ENCODE measurements at places on chromosomes 2 and 18.

DNA sequence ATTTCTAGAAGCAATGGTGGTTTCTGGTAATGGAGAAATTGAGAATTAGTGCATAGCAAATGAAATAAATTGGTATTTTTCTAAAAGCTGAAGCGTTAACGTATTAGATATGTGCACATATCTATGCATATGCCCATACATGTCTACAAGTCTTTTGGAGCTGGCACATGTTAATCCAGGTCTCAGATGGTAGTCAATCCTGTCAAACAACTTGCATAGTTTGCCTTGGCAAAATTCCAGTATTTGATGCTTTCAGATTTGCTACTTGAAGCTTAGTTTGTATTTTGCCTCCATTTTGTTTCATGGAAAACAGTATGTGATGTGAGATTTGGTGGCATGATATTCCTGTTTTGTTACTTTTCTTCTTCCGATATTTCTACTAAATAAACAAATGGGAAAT lies 304.6 kb downstream of the PARD3B start:
- no peak for DNase-seq

DNA sequence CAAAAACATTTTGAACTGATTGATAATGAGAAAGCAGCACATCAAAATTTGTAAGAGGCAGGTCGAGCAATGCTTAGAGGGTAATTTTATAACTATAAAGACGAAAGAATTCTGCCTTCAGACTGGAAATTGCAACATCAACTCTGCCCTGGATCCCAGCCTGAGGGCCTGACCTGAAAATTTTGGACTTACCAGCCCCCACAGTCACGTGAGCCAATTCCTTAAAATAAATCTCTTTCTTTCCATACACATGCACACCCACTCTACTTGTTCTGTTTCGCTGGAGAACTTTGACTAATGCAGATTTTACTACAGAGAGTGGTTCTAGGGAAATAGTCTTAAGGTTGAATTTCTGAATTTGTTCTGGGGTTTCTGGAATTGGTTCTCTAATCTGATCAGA lies 14.6 kb upstream of the ACOXL start:
- DNase-seq: no peak

DNA sequence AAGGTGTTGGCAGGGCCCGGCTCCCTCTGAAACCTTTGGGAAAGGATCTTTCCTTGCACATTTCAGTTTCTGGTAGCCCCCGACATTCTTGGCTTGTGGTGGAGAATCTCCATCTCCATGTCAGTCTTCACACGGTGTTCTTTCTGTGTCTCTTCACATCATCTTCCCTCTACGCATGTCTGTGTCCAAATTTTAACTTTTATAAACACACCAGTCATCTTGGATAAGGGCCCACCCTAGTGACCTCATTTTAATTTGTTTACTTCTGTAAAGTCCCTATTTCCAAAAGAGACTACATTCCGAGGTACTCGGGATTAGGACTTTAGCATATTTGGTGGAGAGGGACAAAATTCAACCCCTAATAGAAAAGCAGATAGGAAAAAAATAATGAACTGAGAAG lies 138.4 kb downstream of the GALNT3 start:
- DNase-seq: no peak

DNA sequence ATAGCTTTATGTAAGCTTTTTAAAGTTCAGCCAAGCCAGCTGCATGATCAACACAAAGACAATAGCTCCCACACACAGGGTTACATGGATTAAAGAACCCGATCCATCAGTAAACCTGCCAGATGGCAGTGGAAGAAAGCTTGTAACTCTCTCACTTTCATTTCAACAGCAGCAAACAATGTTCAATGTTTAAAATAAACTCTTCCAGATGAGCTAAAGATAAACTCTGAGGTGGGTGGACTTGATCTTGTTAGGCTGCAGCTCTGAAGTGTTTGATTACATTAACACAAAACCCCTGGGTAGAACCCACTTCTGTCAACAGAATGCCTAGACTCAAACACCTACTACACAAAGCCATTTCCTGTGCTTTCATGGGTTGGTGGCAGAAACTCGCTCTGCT lies 13.9 kb downstream of the RDH14 start:
- DNase-seq: no peak

GRCh38 chr2:65992198-65992554 lies 442.7 kb upstream of the MEIS1 start:
- no peak for DNase-seq

DNA sequence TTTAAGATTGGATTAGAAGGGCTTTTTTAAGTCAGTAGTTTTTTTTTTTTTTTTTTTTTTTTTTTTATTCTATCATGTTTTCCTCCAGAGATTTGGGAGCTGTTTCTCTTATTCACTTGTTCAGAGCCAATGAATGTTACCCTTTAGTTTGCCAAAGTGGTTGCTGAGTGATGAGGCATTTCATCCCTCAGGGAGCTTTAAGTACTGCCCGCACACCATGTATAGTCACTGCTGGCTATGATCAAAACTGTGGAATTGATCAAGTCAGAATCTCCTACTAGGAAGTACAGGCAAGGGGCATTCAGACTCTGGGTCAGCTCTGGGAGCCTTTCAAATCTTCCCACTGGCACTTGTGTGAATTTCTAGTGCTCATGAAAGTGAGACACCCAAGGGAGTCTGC lies 201.6 kb downstream of the IKZF2 start:
- no peak for DNase-seq

- no peak for DNase-seq
These were observed 93.7 kb downstream of the TPGS2 start for GRCh38 chr18:36735130-36735529.
